ENCODE measurements at places on chromosomes 4 and X.

DNA sequence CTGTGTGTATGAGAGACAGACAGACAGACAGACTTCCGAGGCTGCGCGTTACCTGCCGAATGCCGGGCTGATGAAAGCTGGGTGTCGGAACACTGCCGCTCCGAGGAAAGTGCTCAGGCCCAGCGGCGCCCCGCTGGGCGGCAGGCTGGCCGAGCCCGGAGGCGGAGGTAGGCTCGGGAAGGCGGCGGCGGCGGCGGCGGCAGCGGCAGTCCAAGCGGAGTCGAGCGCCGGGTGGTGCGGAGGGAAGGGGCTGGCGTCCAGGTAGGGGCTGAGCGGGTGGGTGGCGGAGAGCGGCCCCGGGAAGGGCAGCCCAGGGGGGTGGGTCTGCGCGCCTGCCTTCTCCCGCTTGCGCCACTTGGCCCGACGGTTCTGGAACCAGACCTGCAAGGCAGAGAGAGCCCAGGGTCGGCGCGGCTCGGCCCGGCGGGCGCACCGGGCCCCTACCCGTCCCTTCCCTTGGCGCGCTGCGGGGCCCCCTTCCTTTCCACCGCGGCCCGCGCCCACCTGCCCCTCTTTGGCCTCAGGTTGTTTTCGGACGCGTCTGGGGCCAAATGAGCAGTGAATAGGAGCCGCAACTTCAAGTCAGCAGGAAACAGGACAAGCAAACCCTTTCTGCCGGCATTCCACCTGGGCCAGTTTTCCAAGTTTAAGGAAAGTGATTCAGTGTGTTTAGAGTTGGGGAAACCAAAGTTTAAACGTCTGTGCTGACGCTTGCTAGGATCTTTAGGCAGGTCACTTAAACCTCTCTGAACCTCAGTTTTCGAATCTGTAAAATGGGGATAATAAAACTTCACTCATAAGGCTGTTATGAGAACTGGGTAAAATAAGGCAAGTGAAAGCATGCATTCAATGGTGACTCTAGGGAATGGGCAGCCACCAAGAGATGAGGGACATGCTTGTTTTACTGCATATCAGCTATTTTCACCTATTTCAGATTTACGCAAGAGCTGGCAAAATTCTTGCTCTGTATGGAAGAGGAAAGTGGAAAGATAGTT is 8.4 kb downstream of the ARX start:
- no peak for DNase-seq

- no peak for DNase-seq
Measured at GRCh38 chr4:68570122-68570507, 6.0 kb downstream of the UGT2B17 start.

DNA sequence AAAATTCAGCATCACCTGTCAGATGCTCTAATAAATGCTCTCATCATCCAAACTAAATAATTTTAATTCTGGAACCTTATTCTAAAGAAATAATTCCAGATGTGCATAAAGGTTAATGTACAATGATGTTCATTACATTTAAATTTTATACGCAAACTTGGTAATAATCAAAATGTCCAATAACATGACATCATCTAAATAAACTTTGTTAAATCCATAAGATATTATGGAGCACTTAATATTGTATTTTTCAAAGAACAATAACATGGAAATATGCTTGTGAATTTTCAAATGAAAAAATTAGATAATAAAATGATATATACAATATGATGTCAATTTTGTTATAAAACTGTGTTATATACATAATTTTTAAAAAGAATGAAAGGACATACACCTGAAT is 92.1 kb upstream of the ZCCHC13 start:
- DNase-seq, result no peak

GRCh38 chrX:23736030-23736429 is 7.0 kb downstream of the ACOT9 start:
- DNase-seq, result no peak

DNA sequence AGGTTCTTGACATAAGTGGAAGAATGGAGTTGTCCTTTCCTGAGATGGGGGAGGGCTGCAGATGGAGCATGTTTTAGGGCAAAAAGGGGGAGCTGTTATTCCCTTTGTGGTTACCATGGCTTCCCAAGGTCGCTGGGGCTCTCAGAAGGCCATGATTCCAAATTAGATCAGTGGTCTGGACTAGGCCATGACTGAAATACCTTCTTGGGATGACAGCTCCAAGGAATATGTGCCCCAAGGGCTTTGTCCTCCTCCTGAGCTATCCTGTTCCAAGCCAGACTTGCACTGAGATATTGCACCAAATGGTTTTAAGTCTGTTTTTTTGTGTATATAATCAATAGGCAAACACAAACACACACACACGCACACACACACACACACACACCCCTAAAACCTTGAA is 3.0 kb upstream of the RBPJ start:
- no peak for DNase-seq

- DNase-seq, result no peak
Measured at GRCh38 chrX:16635596-16635995, 14.4 kb upstream of the S100G start.

GRCh38 chrX:54721424-54721823 is 76.6 kb downstream of the ITIH6 start:
- no peak for DNase-seq

DNA sequence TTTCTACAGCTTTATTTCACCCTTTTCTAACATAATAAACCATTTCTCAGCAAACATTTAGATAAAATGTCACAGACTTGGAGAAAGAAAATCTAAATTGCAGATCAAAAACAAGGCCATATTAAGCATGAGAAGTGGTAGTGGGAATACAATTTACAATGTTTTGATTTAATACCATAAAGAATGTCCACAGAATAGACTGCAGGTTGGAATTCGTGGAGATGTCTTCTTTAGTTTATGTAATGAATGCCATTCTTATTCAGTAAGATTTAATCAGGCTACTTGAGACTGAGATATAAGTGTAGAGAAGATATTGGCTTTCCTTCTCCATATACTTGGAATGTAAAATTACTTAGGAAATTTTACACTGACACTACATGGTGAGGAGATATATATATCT is 91.9 kb upstream of the ZFP42 start:
- no peak for DNase-seq

GRCh38 chr4:139940600-139940999 is 213.4 kb downstream of the MAML3 start:
- DNase-seq, result no peak
